ENCODE measurements at places on chromosomes 13 and 19. TPM values are rescaled to one million over a fixed set of nuclear protein-coding genes. Genes with fewer than 3 reads are reported as not detected.

Gene FUT2
- not detected for total RNA-seq

Gene ZNF709
- 0.05 TPM for total RNA-seq

Gene CEACAM3
- not detected for total RNA-seq

Gene PPP1R13L
- 35.2 TPM for total RNA-seq

Gene ZNF534
- total RNA-seq, result not detected

Gene SEMA6B
- 6.3 TPM for total RNA-seq

Gene PTGIR
- total RNA-seq, result 0.10 TPM

Gene ADGRE3
- total RNA-seq, result not detected

Gene PSG2
- total RNA-seq, result not detected

Gene ZNF587
- 8.4 TPM for total RNA-seq

Gene FBXO27
- total RNA-seq, result 6.0 TPM

Gene OR4F17
- not detected for total RNA-seq

Gene SIGLECL1
- not detected for total RNA-seq

Gene ATP7B
- 2.4 TPM for total RNA-seq

Gene FAM83E
- not detected for total RNA-seq

Gene HCST
- total RNA-seq, result 0.25 TPM

Gene CNN1
- 0.55 TPM for total RNA-seq

Gene GSX1
- not detected for total RNA-seq

Gene TTC9B
- 0.51 TPM for total RNA-seq

Gene LRRC8E
- total RNA-seq, result 8.9 TPM

Gene CRX
- total RNA-seq, result not detected

Gene C2CD4C
- total RNA-seq, result 0.39 TPM

Gene NANOS3
- total RNA-seq, result 3.1 TPM

Gene ONECUT3
- not detected for total RNA-seq

Gene SLITRK6
- total RNA-seq, result 0.58 TPM

Gene PIP5K1C
- total RNA-seq, result 7.4 TPM

Gene ZFP36
- total RNA-seq, result 60.7 TPM

Gene FUZ
- total RNA-seq, result 17.0 TPM

Gene SERPINE3
- total RNA-seq, result not detected

Gene CEACAM20
- total RNA-seq, result not detected

Gene ZNF296
- 9.2 TPM for total RNA-seq

Gene LAMP1
- 86.8 TPM for total RNA-seq

Gene ITGBL1
- total RNA-seq, result 1.7 TPM

Gene SBK3
- total RNA-seq, result 2.2 TPM

Gene CPB2
- not detected for total RNA-seq

Gene TYROBP
- total RNA-seq, result not detected

Gene S1PR4
- total RNA-seq, result 0.20 TPM

Gene ZNF813
- 0.22 TPM for total RNA-seq

Gene GRK1
- total RNA-seq, result 0.02 TPM

Gene ZMYM2
- total RNA-seq, result 23.8 TPM

Gene DLEU7
- not detected for total RNA-seq

Gene TMEM259
- total RNA-seq, result 72.8 TPM

Gene SSC5D
- total RNA-seq, result 1.0 TPM

Gene ARHGAP35
- 32.7 TPM for total RNA-seq

Gene NTF4
- 0.52 TPM for total RNA-seq

Gene ZNF429
- not detected for total RNA-seq

Gene KMT2B
- total RNA-seq, result 58.5 TPM

Gene DCLK1
- total RNA-seq, result 1.2 TPM

Gene OR10H1
- total RNA-seq, result not detected

Gene CALR
- total RNA-seq, result 550 TPM

Gene ZNF728
- total RNA-seq, result not detected

Gene LIG1
- 65.3 TPM for total RNA-seq

Gene RNF225
- 0.13 TPM for total RNA-seq

Gene FCAR
- total RNA-seq, result not detected

Gene TLE5
- total RNA-seq, result 225 TPM

Gene CBY2
- total RNA-seq, result not detected

Data from A549 treated with DMSO at 1 μM for 4 hours (cell line).